ENCODE measurements at places on chromosomes 5 and 9. TPM values are rescaled to one million over a fixed set of nuclear protein-coding genes. Genes with fewer than 3 reads are reported as not detected.

Gene CENPK
- total RNA-seq: 17.2 TPM

Gene PCDHGA8
- 0.86 TPM for total RNA-seq

Gene PTPN3
- total RNA-seq: 1.3 TPM

Gene FAM221B
- total RNA-seq: not detected

- 0 out of 2 replicates have a peak overlapping the region, but pooled peaks have one; percentile 14 for H3K27ac ChIP-seq
- DNase-seq: no peak
- no peak overlapping the region for H3K4me3 ChIP-seq
- no peaks in the 10 kb centered on the region for H3K27me3 ChIP-seq
Observed at GRCh38 chr5:14313986-14314690, 171.0 kb downstream of the TRIO start.

- no peaks in the 10 kb centered on the region for H3K27me3 ChIP-seq
- no peak overlapping the region for H3K4me3 ChIP-seq
- no peak overlapping the region for H3K27ac ChIP-seq
- peak; percentile 24 for DNase-seq
Observed at GRCh38 chr9:79652598-79652997, 80.8 kb downstream of the TLE4 start.

DNA sequence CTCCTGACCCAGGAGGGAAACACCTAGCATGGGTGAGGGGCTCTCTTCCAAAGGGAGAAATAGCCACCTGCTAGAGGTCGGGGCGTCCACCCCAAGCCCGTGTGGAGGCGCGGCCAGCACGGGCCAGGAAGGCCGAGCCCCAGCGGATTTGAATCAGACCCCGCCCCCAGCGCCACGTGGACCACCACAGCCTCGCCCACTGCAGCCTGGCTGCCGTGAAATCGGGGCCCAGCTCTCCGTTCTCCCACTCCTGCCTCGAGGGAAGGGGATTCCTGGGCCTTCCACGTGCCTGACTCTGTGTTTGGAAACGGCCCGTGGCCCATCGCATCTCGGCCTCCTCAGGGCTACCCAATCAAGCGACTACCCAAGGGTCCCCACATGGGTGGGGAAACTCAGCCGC, 31.6 kb downstream of the SLC6A18 start:
- H3K36me3 ChIP-seq: no peaks in the 10 kb centered on the region
- H3K27ac ChIP-seq: no peak overlapping the region
- no peaks in the 10 kb centered on the region for H3K27me3 ChIP-seq
- no peak overlapping the region for H3K4me3 ChIP-seq
- H3K4me1 ChIP-seq: no peaks in the 10 kb centered on the region

GRCh38 chr5:76718381-76718832, 2.5 kb downstream of the F2R start:
- peaks cover 20% of the 10 kb centered on the region for H3K27me3 ChIP-seq
- H3K4me1 ChIP-seq: no peaks in the 10 kb centered on the region
- H3K36me3 ChIP-seq: no peaks in the 10 kb centered on the region
- no peak overlapping the region for H3K4me3 ChIP-seq
- no peak overlapping the region for H3K27ac ChIP-seq

- no peak for DNase-seq
- peaks cover 50% of the 10 kb centered on the region for H3K4me1 ChIP-seq
- no peak overlapping the region for H3K27ac ChIP-seq
- no peak overlapping the region for H3K4me3 ChIP-seq
Observed at GRCh38 chr9:125655691-125656410, 51.2 kb downstream of the MAPKAP1 start.
